Mucosa of gallbladder (tissue), 1 donor: ENCODE measurements at places on chromosomes 12 and 14.

DNA sequence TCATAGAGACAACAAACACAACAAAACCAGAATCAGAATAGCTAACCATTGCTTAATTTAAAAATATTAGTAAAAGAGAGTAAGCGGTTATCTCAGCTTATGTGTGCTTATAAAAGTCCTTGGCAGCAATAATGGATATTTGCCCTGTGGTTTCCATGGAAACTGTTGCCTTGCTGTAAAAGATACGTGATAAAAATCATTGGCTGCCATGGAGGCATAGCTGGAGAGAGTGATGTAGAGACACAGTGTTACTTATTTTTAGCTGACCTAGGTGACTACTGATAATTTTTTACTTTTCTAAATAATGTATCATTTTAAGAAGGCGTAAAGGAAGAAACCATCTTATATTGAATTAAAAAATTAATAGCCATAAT is 92.9 kb downstream of the ERC1 start:
- DNase-seq = no peak

DNA sequence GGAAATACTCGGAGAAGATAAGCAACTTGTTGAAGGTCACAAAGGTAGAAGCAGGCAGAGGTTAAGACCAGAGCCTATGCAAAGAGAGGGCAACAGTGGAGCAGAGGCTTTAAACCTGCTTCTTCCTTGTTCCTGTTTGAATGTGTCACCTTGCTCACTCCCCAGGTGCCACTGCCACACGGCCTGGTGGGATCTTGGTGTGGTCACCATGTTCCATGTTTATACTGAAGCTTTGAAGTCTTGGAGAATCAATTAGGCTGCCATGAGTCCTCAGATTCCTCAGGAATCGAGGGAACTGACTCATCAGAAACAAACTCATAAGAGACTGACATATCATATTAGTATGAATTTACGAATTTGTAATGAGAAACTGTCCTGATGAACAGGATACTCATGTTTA is 46.8 kb downstream of the IQSEC3 start:
- DNase-seq = no peak

- DNase-seq = no peak
Measured at GRCh38 chr14:85934886-85935254, 404.9 kb downstream of the FLRT2 start.

DNA sequence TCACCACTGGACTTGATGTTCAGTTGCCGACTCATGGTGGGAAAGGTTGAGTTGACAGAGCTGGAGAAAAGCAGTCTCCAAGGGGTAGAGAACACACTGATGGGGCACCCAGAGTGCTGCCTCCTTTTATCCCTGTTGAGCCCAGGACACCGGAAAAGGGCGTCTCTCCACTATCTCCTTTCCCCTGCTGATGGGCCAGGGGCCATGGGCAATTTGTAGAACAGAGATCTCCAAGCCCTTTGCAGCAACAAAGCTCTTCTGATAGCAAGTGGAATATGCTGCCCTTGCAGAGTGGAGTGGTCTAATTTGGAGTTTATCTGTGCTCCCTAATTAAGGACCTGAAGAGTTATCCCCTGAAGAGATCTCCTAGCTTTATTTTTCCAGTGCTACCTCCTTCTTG is at the start of gene KRT74:
TSS of gene KRT74 (minus strand) at position 101 of the 400 bp plus-strand sequence. CDS start at position 35, 66 bp downstream.
- no peak for DNase-seq

DNA sequence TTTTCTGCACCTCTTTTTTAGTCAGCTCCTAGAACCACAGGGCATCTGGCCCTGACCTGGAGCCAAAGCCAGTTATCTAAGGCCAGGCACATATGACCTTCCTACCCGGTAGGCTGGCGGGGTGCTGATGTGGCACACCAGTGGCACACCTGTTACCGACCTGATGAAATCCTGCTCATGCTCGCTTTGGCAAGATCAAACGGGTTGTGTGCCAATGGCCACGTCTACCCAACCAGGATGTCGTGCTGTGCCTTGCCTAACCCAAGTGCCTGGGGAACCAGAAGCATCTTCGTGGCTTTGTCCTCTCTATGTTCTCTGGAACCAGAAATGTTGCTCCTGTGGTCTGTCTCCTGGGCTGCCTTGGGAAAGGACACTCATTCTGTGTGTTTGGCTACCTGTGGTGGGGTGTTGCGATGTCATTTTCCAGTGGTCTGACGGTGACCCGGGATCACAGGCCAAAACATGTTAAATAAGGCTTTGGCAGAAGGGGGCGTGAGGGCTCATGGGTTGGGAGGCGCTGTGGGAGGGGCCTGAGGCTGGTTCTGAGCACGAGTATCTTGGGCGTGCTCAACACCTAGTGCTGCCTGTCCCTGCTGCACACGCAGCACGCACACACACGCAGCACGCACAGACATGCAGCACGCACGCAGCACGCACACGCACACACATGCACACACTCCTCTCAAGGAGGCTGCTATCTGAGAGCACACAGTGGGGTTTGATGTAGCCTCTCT is 27.9 kb downstream of the CCNK start:
- no peak for DNase-seq

DNA sequence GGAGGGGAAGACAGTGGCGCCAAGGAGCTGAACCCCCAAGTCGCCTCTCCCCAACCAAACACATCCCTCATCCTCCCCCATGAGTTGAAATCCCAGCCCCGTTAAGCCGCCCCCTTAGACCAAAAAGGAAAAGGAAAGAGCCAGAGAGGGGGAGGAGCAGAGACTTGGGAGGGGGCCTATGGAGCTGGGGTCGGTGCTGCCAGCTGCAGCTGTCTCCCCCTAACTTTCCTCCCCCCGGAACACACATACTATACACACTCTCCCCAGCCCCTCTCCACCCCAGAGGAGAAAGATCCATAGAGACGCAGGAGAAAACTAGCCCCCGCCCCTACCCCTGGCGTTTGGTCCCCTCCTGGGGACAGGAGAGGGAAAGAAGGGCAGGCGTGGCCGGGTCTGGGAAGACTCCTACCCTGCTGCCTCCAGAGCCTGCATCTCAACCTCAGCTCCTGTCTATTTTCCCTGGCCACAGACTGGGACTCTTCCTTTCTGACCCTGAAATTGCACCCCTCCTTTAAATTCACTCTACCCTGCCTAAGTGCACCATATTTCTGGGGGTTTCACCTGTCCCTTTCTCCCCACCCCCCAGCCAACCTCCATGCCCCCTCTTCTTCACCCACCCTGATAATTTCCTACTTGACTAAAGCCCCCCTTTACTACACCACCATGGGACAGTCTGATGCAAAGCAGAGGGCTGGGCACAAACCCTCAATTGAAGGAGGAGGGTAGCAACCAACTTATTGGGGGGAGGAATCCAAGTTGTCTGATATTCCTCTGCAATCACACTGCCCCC is 1.7 kb upstream of the HOXC9 start:
- DNase-seq = no peak

- DNase-seq = peak; percentile 66
Measured at GRCh38 chr14:90903101-90903500, 86.9 kb upstream of the TTC7B start.

GRCh38 chr14:104545942-104546501 is 33.5 kb upstream of the C14orf180 start:
- no peak for DNase-seq

- DNase-seq = no peak
Measured at GRCh38 chr12:14910090-14910915, 24.6 kb upstream of the MGP start.

GRCh38 chr12:62761658-62762057 is 173.3 kb downstream of the PPM1H start:
- no peak for DNase-seq

DNA sequence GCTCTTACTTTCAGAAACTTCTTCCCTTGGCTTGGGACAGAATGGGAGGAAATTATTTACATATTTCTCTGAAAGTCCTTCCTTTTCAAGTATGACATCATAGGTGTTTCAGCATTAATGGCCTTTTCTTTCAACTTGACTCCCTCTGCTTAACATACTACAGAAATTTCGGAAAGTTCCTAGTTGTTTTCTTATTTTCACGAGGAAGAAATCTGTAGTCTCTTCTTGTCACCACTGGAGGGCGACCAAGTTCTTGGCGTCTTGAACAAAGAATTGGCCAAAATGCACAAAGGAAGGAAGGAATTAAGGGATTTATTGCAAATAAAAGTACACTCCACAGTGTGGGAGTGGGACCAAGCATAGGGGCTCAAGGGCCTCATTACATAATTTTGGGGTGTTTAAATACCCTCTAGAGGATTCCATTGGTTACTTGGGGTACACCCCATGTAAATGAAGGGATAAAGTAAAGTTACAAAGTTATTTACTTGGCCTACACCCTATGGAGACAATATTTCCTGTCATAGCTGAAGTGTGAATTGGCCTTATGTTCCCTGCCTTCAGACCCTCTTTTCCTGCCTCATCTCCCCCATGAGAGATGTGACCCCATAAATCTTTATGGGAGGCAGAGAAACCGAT is 70.4 kb downstream of the RPL10L start:
- DNase-seq = no peak

DNA sequence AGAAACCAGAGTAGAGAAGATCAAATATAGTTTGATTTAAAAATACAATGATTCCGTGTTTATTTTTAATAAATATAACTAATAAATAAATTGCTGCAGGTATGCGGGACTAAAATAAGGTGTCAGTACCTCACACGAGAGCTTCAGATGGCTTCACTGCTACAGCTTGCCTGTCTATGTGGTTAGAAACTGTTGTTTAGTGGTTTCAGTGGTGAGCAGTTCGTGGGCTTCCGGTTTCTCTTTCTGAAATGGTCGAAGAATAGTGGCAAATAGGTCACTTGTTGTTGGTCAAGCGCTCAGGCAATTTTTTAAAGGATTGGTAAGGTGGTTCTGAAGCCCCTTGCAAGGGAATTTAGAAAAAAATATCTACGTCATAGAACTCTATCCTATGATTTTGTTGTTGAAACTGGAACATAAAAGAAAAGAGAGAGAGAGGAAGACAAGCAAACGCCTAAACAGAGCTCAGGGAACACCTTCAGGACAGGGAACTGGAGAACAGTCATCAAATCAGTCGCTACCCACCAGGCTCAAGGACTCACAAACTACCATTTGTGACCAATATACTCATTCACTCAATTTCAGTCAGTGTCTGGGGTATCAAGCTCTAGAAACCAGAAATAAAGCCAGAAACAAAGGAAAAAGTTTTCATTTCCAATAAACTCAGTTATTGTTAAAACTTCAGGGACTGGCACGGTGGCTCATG is 31.3 kb downstream of the GABARAPL1 start:
- no peak for DNase-seq

DNA sequence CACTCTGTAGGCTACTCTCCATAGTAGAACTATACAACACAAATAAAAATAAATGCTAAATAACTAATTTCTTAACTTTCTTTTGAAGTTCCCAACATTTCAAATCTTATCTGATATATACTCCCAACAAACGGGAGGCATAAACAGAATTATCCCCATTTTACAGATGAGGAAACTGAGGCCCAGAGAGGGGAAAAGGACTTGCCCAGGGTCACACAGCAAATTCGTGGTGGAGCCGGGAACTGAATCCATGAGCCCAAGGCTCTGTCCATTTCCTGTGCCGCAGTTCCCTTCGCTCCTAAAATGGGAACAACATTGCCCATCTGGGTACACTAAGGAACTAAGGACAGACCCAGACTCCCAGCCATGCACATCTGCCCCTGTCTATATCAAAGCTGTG is 12.2 kb downstream of the ZNF384 start:
- no peak for DNase-seq

- no peak for DNase-seq
Measured at GRCh38 chr12:103547929-103548328, 39.1 kb upstream of the STAB2 start.

DNA sequence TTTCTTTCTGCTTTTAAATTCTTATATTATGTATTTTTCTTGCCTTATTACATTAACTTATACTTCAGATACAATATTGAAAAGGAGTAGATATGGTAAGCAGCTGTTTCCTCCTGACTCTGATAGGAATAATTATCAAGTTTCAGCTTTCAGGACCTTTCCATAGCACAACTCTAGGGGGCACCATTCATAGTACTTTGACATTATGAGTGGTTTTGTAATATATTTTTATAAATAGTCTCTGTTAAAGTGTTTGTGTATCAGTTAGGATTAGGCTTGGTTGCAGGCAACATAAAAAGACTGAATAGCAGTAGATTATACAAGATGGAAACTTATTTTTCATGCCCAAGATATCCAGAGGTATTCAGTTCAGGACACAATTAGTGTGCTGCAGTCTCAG is 27.9 kb upstream of the PARP11 start:
- DNase-seq = no peak
